ENCODE measurements at places on chromosomes 6 and 20. TPM values are rescaled to one million over a fixed set of nuclear protein-coding genes. Genes with fewer than 3 reads are reported as not detected.

CRISP1 gene
- total RNA-seq = not detected

ARMH2 gene
- total RNA-seq = 1.8 TPM

DNA sequence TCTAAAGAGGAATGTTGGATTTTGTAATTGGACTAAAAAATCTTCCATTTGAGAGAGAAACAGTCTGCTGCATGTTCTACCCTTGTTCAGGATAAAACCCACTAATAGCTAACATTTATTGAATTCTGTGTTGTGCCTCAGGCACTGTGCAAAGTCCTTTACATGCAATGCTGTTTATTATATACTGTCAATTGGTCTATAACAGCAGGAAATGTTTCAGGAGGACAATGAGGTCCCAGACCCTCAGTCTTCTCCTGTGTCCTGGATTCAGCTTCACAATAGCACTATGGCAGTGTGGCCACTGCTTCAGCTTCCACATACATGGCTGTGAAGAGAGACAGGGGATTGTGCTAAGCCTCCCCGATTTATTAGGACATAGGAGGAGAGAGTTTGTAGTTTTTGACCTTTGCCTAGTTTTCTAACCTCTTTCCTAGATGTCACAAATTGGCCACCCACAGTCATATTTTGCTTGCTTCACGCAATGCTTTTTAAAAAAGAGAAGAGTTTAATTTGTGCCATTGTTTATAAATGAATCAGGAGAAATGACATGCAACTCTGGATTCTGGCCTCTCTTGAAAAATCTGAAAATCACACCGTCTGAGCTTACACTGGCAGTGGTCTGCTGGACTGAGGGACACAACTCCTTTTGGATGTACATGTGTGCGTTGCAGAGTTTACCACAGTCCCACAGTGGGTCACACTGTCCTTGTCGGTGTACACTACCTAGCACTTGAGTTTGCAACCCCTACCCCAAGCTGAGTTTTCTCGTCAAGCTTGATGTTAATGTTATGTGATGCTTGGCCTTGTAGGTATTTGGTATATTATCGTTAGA lies 11.3 kb downstream of the PTPN1 start:
- no peak for DNase-seq

GRCh38 chr6:140041571-140042332 lies 667.3 kb upstream of the CITED2 start:
- no peak for DNase-seq

DNA sequence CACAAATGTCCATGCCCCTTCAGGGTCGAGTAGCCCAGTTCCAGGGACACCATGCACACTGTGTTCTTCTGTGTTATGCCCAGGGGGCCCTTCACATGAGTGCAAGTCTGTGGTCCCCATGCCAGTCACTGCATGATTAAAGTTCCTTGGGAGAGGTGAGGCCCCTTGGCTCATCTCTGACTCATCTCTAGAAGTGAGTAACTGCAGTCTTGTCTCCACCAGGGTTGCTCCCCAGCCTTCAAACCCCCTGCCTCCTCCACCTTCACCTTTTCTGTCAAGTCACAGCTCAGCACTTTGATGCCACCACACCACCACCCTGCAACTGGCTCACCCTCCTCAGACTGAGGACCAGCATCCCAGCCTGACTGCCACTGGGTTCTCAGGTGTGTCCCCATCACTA lies 161.7 kb downstream of the UNC5CL start:
- DNase-seq = no peak

- no peak for DNase-seq
Observed at GRCh38 chr6:161169035-161169434, 104.8 kb downstream of the AGPAT4 start.
